Stimulated activated CD4-positive, alpha-beta T cell treated with anti-CD3 and anti-CD28 coated beads, Interleukin-4, amount 100 ng/mL, for 4 hours (primary cell): ENCODE measurements at places on chromosomes 4 and X.
A peak's percentile ranks its signal among the peaks of the same experiment; 100 is the strongest.

GRCh38 chr4:138788267-138788790, 227.3 kb upstream of the NOCT start:
- DNase-seq, result no peak

- DNase-seq, result peak; percentile 47
Observed at GRCh38 chr4:40316333-40316781, 18.8 kb upstream of the CHRNA9 start.

DNA sequence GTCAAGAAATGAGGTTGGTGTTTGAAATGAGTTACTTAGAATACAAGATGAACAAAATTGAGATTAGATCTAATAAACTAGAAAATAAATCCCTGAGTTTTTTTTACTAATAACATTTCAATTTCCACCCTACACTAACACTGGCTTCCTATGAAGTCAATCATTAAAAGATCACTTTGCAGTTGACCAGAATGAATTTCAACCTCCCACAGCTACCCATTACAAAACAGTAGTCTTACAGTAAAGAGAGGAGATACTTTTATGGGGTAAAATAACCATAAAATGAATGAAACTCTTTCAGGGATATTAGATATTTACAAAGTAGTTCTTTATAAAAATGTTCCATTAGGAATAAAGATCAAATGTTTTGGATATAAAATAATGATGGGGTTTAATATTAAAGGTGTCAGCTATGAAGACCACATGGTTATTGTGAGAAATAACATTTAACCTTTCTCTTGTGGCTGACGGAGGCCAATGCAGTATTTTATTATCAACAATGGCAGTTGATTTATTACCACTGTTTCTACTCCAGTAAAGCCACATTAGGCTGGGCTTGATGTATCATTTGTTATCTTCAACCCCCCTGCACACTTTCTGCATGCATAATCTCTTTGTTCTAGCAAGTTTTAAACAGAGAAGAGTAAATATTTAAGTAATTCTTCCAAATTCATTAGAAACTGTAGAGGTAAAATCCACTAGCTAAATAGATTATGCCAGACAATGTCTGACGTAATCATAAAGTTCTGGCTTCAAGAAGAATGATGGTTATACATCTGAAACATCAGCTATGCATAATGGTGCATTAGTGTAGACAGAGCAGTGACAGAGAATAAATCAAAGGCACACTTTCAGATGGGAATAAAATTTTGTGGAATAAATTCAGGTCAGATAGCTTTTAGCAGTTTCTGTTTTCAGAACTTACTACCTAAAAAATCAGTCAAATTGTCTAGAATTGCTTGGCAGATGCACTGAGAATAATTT, 516.6 kb downstream of the PCDH18 start:
- DNase-seq, result no peak

DNA sequence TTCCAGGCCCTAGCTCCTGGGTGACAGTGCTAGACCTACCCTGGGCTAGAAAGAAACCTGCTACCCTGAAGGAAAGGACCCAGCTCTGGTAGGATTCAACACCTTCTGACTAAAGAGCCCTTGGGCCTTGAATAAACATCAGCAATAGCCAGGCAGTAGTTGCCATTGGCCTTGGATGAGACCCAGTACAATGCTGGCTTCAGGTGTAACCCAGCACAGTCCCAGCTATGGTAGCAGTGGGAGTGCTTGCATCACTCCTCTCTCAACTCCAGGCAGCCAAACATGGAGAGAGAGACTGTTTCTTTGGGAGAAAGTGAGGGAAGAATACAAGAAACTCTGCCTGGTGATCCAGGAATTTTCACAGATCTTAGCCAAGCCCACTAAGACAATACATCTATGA, 73.5 kb upstream of the CXorf66 start:
- DNase-seq, result no peak

DNA sequence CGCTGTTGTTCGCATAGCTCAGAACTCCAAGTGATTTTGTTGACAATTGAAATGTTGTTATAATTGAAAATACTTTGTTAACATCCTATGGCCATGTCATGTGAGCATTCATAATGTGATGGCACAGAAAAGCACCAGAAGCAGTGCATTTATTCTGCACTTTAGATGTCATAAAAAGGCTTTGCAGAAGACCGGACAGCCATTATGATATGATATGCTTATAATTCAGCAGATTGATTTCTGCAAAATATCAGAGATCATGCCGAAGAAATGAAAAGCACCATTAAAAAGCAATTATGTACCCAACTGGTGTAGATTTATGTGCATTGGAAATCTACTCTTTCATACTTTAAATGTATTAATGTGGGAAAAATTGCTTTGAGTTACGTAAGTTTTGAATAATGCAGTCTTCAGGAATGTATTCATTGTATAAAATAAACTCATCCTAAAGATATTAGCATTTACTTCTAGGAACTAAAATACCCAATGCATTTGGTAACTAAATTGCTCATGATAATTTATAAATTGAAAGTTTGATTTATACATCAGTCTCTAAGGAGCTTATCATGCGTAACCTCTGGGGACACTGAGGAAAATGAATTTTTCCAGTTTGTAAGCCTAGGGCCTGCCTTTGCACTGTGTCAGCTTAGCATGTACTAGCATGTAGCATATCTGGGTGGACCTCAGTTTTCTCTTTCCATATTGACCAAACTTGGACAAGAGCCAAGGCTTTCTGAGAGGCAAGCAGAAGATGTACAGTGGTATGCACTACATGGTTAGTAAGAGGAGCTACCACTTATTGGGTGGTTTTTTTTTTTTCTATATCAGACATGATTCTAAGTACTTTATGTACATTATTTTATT, 43.6 kb downstream of the TLR10 start:
- no peak for DNase-seq

DNA sequence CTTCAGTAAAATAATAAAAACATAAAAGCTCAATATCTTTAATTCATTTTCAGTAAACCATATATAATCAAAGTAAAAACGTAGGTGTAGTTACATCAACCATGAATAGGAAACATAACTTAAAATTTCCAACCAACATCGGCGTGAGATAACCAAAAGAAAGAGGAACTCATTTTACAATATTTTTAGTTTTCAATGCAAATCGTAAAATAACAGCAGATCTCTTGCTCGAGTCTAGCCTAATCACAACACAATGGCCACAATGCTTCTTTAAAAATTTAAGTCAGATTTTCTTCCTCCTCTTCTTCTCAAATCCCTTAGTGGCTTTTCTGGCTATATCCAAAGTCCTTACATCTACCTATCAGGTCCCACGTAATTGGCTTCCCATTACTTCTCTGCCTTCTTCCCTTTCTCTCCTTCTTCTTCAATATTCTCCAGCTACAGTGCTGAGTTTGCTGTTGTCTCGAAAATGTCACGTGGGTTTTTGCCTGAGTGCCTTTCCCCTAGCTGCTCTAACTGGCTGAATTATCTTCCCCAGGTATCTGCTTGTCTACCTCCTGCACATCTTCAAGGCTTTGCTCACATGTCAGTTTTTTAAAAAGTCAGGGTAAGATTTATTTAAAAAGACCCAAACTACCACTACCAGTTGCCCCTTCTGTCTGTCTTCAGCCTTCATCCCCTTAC, 90.9 kb upstream of the BANK1 start:
- no peak for DNase-seq

- no peak for DNase-seq
Observed at GRCh38 chr4:10625131-10625530, 59.4 kb downstream of the CLNK start.

GRCh38 chr4:76980261-76980660, 30.7 kb downstream of the SEPTIN11 start:
- DNase-seq, result no peak

DNA sequence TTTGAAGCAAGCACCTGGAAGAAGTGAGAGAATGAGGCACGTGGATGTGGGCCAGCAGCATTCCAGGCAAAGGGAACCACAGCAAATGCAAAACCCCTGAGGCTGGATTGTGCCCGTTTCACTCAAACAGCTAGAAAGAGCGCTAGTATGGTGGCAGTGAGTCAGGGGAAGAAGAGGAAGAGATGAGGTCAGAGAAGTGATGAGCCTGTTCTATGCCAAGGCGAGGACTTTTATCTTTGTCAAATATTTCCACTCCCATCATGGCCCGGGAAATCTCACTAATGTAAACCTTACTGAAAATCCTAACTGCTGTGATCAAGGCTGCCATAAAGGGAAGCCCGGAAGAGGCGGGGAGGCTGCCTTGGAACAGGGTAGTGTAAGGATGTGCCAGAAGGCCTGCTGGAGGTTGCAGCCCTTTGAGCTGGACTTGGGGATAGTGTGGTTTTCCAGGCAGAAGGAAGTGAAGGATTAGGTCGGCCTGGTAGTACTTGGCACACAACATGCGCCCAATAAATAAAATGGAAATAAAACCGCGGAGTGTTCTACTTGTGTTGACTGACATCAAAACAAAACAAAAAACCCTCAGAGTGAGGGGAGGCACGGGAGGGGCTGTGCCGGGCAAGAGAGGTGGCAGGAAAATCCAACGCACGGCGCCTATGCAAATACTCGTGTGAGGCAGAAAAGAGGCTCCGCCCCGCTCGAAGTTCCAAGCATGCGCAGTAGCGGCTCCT, 1.2 kb upstream of the CDK16 start:
- peak; percentile 86 for DNase-seq

- DNase-seq, result no peak
Observed at GRCh38 chrX:67612231-67612630, 68.4 kb downstream of the AR start.

GRCh38 chr4:102817021-102817605, 10.2 kb downstream of the UBE2D3 start:
- no peak for DNase-seq

DNA sequence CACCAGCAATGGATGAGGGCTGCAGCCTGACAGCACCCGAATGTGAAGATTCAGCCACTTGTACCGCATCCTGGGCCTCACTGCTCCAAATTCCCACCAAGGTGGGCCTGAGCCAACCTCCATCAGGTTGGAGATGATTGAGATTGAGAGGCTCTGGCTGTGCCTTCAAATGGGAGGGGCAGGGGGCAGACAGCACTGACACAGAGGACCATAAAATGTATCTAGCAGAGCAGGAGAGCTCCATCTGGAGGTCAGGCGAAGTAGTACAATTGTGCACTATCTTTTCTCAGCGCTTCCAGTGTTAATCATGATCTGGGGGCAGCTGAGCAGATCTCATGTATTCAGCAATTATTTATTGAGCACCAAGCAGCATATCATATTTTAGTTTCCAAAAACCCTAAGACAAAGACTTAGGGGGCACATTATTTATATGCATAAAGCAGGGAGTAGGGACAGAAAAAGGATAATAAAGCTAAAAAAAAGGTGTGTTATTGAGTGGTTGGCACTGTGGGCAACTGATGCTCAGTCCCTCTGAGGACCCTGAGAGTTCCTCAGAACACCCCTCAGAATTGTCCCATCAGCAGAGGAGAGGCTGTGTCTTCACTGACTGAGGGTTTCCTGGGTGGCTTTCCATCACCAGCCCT, 31.6 kb upstream of the C1QTNF7 start:
- peak; percentile 35 for DNase-seq

- DNase-seq, result no peak
Observed at GRCh38 chr4:168421671-168422070, 58.6 kb downstream of the DDX60L start.

DNA sequence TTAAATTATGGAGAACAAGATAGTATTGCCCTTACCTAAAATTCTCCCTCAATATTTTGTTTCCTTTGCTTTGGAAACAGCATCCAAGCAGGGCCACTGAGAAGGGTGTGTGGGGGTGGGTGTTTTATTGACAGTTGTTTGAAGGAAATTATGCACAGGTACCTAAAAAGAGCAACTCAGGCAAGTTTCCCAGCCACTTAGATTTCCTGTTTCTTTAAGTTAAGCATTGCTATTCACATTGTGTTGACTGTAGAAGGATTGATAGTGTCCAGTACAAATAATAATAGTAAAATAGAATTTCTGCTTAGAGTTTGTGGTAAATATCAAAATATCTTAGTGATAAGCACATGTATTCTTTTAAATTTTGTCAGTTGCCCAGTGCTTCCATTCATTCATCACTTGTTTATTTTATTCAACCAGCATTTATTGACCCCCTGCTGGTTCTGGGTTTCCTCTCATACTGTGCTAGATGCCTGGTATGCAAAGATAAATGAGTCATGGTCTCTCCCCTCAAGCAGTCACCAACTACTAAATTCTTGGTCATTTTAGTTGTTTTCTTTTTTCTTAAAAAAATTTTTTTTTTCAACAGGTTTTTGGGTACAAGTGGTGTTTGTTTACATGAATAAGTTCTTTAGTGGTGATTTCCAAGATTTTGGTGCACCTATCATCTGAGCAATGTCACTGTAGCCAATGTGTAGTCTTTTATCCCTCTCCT, 50.0 kb downstream of the GALNT7 start:
- DNase-seq, result no peak

DNA sequence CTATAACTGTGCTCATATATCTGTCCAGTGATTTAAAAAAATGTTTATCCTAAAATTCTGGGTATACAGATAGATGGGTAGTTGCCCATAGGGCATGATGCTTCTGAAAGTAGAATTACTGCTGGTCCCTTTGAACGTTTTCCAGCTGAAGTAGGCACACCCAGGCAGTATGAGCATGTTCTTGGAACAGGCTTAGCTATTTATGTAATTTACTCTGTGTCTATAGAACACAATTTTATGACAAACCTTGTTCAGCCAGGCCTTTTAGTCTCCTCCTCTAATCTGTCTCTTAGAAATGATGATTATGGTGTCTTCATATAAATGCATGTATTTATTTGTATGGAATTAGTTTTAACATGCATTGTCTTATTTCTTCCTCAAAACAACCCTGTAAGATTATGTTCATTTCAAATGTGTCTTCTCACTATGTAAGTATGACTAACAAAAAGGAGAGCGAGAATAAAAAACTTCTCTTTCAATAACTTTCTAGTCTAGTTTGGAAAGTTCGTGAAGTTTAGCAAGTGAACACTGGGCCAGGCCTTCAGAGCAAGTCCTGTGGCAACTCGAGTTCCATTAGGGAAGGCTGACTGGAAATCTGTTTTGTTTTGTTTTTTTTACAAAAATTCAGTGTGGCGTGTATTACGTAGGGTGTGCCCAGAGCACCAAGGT, 142.0 kb downstream of the AFF1 start:
- no peak for DNase-seq

GRCh38 chrX:12962041-12962504, 12.8 kb upstream of the TMSB4X start:
- no peak for DNase-seq

- DNase-seq, result no peak
Observed at GRCh38 chr4:87911252-87911774, 64.2 kb upstream of the SPP1 start.

DNA sequence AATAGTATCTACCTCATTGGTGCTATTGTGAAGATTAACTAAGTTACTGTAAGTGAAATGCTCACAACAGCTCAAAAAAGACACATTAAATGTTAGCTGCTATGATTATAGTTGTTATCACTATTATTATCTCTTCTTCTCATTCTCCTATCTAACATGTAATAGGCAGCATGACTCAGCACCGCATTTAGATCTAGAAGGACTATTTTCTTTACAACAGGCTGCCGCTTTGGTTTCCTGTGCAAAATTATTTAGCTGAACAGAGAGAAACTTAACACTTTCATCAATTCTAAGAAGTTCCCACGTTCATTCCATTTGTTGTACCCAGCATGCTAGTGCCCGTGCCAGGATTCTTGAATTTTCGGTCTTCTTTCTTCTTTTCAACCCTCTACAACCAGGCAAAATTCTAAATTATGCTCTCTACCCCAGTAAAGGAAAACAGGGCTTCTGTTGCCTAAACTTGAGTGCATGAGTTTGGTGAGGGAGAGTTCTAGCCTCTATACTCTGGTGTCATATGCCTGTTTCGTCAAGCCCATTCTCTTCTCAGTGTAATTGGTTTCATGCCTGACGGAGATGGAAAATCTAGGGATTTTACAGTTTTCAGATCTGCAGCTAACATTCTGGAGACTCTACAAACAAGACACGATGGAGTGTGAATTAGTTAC, 378.9 kb downstream of the PPP1R2C start:
- DNase-seq, result no peak

- DNase-seq, result no peak
Observed at GRCh38 chrX:135484641-135485289, 35.7 kb upstream of the INTS6L start.
